ENCODE measurements at places on chromosomes 2 and 18. TPM values are rescaled to one million over a fixed set of nuclear protein-coding genes. Genes with fewer than 3 reads are reported as not detected.

DNA sequence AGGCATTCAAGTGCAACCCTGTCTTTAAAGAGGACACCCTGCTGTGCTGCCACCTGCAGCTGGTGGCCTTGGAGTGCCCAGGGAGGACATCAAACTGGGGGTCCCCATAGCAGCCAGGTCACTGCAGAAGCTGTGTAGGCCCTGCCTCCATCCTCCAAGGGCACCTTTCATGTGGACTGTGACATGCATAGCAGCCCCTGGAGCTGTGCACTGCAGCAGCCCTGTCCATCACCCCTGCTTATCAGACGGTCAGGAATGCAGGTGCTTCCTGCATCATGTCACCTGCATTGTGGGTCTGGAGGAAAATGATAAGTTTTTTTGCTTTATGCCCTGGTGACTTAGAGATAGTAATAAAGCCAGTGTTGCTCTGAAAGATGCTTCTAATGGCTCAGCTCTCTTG is 155.7 kb downstream of the DYSF start:
- H3K27ac ChIP-seq, result no peak overlapping the region
- DNase-seq, result no peak
- H3K36me3 ChIP-seq, result no peaks in the 10 kb centered on the region
- no peak overlapping the region for H3K4me3 ChIP-seq
- H3K27me3 ChIP-seq, result no peaks in the 10 kb centered on the region
- no peaks in the 10 kb centered on the region for H3K4me1 ChIP-seq

- no peaks in the 10 kb centered on the region for H3K36me3 ChIP-seq
- H3K27me3 ChIP-seq, result no peaks in the 10 kb centered on the region
- DNase-seq, result no peak
- no peaks in the 10 kb centered on the region for H3K4me1 ChIP-seq
- no peak overlapping the region for H3K4me3 ChIP-seq
These were observed 155.5 kb upstream of the ACVR2A start for GRCh38 chr2:147689220-147689909.

GRCh38 chr2:104858006-104858978 is 4.4 kb downstream of the POU3F3 start:
- H3K4me1 ChIP-seq, result no peaks in the 10 kb centered on the region
- H3K27ac ChIP-seq, result no peak overlapping the region
- H3K27me3 ChIP-seq, result no peaks in the 10 kb centered on the region
- H3K4me3 ChIP-seq, result no peak overlapping the region
- DNase-seq, result no peak

GRCh38 chr2:103208916-103209315 is 447.1 kb downstream of the TMEM182 start:
- no peak overlapping the region for H3K27ac ChIP-seq
- no peaks in the 10 kb centered on the region for H3K27me3 ChIP-seq
- DNase-seq, result peak; percentile 23
- H3K4me1 ChIP-seq, result no peaks in the 10 kb centered on the region

PLEK gene
- 0.10 TPM for total RNA-seq

BZW1 gene
- 478 TPM for total RNA-seq

IL1A gene
- not detected for total RNA-seq

All from SJCRH30 (cell line).